HEK293T (cell line): ENCODE measurements at places on chromosomes 1 and 21.
A peak's percentile ranks its signal among the peaks of the same experiment; 100 is the strongest.

DNA sequence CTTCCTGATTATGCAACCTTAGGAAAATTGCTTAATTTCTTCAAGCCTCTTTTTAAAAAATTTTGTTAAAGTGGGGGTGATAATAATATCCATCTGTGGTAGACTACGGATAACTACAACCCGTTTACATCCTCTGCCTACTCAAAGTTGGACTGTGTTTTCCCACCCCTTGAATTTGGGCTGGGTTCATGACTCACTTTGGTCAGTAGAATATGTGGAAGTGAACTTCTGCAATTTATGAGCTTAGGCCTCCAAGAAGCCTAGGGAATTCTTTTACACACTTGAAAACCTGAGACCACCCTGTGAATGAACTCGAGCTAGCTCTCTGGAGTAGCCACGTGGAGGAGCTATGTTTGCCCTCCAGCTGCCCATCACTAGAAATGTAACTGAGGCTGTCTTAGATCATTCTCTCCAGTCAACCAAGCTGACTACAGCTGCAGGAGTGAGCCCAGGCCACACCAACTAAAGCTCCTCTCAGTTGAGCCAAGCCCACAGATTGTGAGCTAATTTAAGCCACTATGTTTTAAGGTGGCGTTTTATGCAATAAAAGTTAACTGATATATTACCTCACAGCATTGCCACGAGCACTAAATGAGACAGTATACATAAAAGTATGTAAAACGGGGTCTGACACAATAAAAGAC is 29.6 kb upstream of the CACHD1 start:
- DNase-seq: no peak

DNA sequence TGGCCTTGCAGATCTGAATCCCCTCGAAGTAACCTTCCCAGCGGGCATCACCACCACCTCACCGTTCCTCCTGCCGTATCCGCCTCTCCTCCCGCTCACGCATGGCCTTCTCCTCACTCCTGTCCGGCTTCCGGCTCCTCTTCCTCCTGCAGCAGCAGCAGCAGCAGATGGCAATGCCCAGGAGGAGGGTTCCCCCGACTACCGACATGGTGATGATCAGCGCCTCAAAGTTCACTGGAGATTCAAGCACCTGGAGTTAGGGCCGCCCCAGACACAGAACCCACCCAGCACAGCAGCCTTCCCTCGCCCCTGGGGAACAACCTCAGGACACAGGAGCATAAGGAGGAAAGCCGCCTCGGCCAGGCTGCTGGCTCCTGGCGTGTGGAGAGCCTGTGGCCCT is 17.4 kb downstream of the PTTG1IP start:
- DNase-seq: no peak

DNA sequence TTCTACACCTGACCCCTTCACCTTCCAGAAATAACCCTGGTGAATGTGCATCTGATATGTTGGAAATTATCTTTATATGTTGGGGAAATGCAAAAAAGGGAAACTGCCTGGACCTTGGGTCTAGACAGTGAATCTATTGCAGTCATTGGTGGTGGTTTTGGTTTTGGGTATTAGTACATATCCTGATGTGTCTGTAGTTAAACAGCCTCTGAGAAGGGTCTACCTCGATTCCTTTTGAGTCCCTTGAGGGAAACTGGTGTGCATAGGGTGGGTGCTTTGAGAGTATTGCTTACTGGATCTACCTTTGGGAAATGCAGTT is 127.3 kb upstream of the KIAA0040 start:
- DNase-seq: no peak

DNA sequence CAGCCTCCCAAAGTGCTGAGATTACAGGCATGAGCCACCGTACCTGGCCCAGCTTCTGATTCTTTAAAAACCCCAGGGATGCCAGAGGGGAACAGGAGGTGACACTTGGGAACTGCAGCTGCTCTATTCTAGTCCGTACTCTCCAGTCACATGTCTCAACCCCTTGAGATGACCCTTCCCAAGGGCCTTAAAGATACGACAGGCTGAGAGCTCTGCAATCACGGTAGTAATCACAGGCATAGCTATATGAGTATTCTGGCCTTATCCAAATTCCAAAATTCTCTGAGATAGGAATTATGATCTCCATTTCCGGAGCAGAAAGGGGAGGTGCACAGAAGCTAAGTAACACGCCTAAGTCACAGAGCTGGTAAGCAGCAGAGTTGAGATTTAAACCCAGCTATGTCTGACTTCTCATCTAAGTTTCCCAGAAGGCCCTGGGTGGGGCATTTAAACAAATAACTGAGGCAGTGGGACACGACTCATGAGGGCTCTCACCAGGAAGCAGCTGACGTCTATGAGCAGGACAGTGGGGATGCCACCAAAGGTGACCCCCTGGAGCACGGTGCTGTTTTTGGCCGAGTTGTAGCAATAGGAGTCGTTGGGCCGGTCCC is 5.2 kb downstream of the TMEM63A start:
- no peak for DNase-seq

DNA sequence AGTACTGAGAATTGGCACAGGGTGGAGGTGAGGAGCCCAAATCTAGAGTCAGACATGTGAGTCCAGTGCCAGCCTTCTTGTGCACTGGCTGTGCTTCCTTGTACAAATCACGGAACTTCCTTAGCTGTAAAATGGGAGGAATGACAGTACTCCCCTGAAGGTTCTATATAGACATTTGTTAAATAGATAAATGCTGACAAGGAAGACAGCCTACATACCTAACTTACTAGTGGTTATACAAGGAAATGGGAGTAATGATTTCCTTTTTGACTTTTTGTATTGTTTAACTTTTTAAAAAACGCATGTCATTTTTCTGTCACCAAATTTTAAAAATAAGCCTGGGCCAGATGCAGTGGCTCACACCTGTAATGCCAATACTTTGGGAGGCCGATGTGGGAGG is 50.2 kb downstream of the WARS2 start:
- no peak for DNase-seq

DNA sequence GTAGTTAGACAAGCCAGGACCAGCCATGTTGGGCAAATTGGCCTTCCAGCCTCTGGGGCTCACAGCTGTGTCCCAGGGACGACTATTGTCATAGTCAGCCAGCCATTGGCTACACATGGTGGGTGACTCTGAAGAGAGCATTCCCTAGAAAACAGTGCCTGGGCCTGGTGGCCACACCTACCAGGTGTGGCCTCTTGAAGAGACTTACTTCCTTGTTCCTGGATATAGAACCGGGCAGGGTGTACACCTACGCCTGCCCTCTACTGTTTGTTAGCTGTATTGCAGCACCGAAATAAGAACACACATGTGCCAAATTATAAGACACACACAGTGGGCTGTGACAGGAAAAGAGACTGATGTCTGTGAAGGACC is 134.6 kb upstream of the ARHGEF16 start:
- peak; percentile 78 for DNase-seq

DNA sequence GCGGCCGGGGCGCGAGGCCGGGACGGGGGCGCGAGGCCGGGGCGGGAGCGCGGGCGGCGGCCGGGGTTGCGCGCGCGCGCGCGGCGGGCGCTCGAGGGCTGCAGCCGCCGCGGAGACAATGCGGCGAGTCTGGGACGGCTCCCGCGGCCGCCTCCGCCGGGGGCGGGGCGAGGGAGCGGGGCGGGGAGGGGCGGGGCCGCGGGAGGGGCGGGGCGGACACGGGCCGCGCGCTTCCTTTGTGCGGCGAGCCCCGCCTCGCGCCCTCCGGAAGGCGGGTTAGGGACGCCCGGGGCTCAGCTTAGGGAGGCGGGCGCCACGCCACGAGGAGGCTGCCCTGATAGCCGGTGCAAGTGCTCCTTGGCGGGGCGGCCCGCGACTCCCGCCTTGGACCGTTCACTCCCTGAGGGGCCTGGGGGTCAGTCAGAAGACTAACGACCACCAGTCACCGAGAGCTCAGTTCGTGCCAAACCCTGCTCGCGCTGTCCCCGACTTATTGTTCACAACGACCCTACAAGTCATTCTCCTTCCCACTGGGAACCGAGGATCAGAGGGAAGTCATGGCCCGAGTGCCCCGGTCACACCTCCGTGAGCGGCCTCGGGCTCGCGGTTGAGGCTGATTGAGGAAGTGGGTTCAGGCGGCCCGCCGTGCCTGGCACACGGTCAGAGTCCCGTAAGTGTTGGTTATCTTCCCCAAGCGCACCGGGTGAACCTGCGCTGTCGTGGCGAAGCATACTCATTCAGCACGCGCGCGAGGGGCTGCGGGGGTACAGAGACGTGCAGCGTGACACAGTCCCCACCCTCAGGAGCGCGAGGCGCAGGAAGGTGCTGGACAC is 29.1 kb upstream of the A3GALT2 start:
- DNase-seq: peak; percentile 99

DNA sequence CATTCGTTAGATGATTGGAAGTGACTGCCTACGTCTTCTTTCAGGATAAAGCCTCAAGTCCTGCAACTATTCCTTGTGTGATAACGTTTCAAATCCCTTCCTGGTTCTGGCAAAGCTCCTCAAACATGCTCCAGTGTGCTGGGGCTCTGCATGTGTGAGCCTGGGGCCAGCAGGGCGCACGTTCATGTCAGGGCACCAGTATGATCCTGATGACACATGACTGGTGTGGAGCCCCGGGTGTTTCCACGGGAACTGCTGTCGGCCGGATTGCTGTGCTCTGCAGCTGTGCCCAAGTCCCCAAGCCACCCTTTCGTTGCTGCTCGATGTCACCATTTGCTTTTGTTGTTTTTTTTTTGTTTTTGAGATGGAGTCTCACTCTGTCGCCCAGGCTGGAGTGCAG is 21.3 kb downstream of the KRTAP10-1 start:
- DNase-seq: no peak

DNA sequence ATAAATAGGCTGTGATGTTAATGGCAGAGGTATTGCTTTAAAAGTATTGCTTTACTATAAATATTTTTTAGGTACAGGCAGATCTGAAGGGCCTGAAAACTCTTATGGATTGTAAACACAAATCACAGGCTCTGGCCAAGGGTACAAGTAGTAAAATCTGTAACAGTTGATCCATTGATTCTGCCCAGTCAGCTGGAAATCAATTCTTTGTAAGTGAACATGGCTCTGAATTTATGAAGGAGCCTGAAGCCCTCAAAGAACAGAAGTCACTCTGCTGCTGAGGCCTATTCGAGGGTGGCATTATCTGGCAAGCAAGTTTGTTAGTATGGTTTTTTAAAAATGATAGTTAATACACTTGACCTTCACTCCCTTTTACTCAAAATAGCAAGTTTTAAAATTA is 834.0 kb upstream of the TMPRSS15 start:
- no peak for DNase-seq

DNA sequence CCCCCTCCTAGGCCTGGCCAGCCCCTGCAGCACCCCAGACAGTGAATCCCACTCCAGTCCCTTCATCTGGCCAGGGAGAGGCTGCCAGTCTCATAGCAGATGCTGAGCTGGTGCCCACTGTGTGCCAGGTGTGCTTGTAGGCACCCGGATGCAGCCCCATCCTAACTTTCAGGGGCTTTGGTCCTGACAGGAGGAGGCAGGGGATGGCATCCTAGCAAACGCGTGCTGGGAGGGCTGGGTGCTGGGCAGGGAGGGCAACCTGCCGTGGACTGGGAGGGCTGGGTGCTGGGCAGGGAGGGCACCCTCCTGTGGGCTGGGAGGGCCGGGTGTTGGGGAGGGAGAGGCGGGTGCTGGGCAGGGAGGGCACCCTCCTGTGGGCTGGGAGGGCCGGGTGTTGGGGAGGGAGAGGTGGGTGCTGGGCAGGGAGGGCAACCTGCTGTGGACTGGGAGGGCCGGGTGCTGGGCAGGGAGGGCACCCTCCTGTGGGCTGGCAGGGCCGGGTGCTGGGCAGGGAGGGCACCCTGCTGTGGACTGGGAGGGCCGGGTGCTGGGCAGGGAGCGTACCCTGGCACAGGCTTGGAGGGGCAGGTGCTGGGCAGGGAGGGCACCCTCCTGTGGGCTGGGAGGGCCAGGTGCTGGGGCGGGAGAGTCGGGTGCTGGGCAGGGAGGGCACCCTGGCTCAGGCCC is 35.3 kb downstream of the SLC19A1 start:
- DNase-seq: no peak

DNA sequence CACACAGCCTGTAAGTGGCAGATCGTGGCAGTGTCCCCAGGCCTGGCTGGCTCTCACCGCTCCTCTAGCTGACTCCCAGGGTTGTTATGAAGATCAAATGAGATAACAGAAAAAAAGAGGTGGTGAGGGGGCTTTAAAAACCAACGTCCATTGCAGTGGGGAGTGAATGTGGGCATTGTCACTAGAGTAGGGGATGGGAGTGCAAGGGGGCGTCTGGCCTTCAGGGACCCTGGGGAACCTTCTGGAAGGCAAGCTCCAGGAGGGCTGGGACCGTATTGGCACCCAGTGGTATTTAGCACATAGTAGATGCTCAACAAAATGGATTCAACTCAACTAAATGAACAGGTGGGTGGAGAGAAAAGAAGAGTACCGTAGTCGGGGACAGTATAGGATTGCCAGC is 3.4 kb downstream of the PLA2G2D start:
- DNase-seq: no peak

DNA sequence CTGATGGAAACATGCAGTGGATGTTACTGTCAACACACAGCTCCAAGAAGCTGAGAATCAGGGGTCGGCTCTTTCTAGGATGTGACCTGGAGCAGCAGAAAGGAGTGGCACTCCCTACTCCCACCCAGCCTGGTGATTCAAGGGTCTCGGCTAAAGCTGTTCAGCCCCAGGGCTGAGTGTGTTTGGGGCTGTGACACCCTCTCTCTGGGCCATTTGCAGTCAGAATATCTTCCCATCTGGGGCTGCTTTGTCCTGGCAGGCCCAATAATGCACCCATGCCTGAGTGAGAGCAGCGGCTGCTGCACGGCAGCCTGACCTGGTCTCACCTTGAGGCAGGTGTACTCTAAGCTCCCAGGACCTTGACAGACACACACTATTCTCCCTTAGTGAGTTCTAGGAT is 52.5 kb upstream of the AJAP1 start:
- no peak for DNase-seq

- DNase-seq: no peak
Measured at GRCh38 chr21:26495283-26495849, 77.7 kb downstream of the CYYR1 start.

DNA sequence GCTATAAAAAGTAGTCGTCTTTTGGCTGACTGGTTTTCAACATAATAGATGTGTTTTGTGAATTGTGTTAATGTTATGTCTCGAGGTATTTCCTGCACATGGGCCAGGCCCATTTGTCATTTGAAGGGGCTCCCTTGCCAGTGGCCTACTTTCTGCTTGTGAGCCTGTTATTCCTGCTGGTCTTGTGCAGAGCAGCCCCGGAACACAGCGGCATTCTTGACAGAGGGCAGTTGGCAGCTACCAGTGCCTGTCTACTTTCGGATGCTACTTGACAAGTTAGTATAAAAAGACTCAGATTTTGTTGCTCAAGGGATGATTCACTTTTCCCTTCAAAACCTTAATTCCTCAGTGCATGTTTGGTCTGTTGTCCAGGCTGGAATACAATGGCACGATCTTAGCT is 28.5 kb downstream of the PGM1 start:
- DNase-seq: no peak

GRCh38 chr21:34276711-34277425 is 86.9 kb upstream of the KCNE2 start:
- no peak for DNase-seq
